CD8-positive, alpha-beta memory T cell (primary cell): ENCODE measurements at places on chromosomes 5 and 9. TPM values are rescaled to one million over a fixed set of nuclear protein-coding genes. Genes with fewer than 3 reads are reported as not detected.

Gene FOXD1
- not detected for polyA plus RNA-seq

Gene CDH18
- polyA plus RNA-seq, result not detected

Gene NUTM2G
- 0.14 TPM for polyA plus RNA-seq

Gene CD180
- not detected for polyA plus RNA-seq

Gene IFNE
- not detected for polyA plus RNA-seq

Gene RALGDS
- polyA plus RNA-seq, result 78.0 TPM

Gene MVB12B
- 12.7 TPM for polyA plus RNA-seq

Gene PTGS1
- not detected for polyA plus RNA-seq

Gene ARL14EPL
- not detected for polyA plus RNA-seq

Gene LOX
- polyA plus RNA-seq, result not detected

Gene CCDC183
- 0.26 TPM for polyA plus RNA-seq

Gene N4BP3
- polyA plus RNA-seq, result 1.7 TPM

Gene PPP1R26
- 0.47 TPM for polyA plus RNA-seq

Gene IFNA13
- not detected for polyA plus RNA-seq

Gene GABRB2
- not detected for polyA plus RNA-seq
